ENCODE measurements at places on chromosomes 5 and 9. TPM values are rescaled to one million over a fixed set of nuclear protein-coding genes. Genes with fewer than 3 reads are reported as not detected.

PCDHA4 gene
- total RNA-seq = 0.12 TPM

- DNase-seq = peak; percentile 44
Measured at GRCh38 chr5:179668391-179668790, 12.4 kb downstream of the CBY3 start.

DBH gene
- total RNA-seq = not detected

MAMDC4 gene
- 3.3 TPM for total RNA-seq

DNA sequence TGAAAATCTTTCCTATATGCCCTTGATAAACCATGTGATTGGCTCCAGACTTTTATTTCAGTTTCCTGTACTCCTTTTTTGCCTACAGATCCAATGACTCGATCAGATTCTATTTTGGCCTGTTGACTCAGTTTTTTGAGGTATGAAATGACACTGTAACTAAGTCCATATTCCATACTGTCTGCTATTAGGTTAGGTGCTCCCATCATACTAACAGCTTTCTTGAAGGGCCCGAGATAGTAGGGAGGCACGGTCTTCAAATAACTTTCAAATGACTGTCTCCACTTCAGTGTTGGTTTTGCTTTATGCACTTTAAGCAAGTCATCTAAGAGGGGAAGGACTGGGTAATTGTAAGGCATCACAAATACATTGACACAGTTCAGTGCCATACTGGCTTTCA lies 295.4 kb upstream of the DAB2 start:
- DNase-seq = no peak

DNA sequence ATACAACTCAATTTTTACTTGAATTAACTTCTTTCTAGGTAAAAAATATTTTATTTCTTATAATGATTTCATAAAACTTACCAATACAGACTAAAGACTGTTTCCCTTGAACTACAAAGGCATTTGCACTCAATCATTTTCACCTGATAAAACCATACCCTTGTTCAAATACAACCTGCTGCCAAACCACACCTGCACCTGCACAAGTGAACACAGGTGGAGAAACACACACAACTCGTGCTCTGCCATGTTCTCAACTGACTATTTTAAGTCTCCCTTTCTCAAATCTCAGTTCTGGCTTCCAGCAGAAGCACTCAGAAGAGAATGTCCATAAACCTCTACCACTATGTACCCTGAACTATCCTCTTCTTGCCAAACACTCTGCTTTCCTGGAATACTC lies 1892.1 kb downstream of the MAT2B start:
- no peak for DNase-seq

- DNase-seq = no peak
Measured at GRCh38 chr5:106587-106986, 14.6 kb downstream of the PLEKHG4B start.

DNA sequence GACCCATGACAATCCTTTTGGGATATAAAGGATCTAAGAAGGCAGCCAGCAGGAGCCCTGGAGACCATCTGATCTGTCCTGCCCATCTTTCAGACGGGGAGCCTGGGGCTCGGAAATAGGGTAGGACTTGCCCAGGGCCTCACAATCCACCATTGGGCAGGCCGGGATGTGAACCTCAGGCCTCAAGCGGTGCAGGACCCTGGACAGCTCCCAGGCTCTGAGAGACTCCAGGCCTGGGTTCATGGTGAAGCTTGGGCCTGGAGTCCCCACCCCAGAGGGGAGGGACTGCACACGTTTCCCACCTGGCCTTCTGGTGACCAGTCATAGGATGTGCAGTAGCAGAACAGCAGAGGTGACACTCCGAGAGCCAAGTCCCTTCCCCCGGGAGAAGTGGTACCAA lies 36.6 kb upstream of the RAPGEF1 start:
- DNase-seq = no peak

SOHLH1 gene
- total RNA-seq = not detected

GRCh38 chr5:107265193-107265592 lies 405.5 kb downstream of the EFNA5 start:
- no peak for DNase-seq

GRCh38 chr9:75918154-75918553 lies 27.7 kb downstream of the PCSK5 start:
- no peak for DNase-seq

GRCh38 chr9:15553528-15553898 lies 670 bp downstream of the CCDC171 start:
- no peak for DNase-seq

DNA sequence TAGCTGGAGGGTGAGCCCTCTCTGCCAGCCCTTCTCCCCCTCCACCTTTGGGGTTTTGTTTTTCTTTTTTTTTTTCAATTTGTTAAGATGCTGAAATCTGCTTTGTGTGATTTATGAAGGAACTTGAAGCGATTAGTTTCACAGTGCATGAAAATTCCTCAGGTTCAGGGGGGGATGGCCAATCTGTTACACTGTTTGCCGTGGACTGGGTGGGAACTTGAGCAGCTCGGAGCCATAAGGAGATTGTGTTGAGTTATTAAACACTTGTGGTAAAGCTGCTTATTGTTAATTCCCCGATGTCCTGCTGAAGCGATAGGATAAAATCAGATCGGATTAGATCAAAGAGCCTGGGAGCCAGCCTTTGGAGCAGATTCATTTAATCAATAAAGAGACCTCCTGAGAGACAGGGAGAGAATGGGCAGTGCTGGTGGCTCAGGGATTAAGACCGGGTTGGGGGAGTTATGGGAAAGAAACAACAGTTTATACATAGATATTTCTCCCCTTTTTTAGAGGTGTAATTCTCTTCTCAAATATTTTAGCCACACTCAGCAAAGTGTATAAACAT lies 105.8 kb upstream of the SPATA31D4 start:
- DNase-seq = no peak

FBN2 gene
- 191 TPM for total RNA-seq

DNA sequence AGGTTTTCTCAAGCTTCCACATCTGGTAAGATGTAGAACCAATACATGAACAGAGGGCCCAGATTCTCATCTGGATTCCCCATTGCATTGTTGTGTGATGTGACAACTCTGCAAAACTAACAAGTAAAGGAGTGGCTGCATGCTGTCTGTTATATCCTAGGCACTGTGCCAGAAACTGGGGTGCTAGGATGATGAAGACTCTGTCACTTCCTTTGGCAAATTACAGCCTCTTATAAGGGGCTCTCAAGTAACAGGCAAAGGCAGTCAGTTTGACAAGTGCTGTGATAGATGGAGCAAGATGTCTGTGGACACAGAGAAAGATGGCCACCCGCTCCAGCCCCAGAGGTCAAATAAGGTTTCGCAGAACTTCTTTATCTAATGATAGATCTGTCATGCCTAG lies 115.7 kb downstream of the PAPPA start:
- DNase-seq = no peak

GRCh38 chr5:32584646-32585045 lies 711 bp upstream of the SUB1 start:
- DNase-seq = no peak

ATG12 gene
- 62.9 TPM for total RNA-seq

- DNase-seq = no peak
Measured at GRCh38 chr5:106833517-106833916, 837.2 kb downstream of the EFNA5 start.

DNA sequence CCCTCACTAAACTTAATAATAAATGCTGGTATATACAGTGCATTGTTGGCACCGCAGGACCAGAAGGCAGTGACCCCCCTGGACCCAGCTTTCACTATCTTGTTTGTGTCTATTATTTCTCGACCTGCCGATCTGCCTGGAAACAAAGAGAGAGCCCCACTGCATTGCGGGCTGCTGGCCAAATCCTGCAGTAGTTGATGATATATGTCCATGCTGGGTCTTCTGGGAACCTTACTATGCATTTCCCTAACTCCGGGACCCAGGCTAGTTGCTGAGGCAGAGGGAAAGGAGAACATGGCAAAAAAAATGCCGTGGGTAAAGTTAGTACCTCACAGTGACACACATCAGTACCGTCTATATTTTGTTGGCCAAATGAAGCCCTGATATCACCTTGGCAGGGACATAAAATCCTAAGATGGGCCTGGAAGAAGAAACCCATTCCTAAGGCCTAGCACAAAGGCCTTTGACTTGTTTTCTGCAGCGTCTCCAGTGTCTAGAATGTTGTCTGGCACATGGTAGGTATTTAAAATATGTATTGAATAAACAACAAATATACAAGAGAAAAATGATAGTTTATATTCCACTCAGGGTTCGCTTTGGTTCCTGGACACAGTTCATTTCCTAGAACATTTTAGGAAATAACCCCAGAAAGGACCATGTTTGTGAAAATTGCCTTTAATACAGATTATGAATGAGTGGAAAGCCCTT lies 46.1 kb downstream of the NMUR2 start:
- no peak for DNase-seq

HTR4 gene
- not detected for total RNA-seq

Measured in HFFc6 (cell line).